ENCODE measurements at places on chromosomes 4 and X.

DNA sequence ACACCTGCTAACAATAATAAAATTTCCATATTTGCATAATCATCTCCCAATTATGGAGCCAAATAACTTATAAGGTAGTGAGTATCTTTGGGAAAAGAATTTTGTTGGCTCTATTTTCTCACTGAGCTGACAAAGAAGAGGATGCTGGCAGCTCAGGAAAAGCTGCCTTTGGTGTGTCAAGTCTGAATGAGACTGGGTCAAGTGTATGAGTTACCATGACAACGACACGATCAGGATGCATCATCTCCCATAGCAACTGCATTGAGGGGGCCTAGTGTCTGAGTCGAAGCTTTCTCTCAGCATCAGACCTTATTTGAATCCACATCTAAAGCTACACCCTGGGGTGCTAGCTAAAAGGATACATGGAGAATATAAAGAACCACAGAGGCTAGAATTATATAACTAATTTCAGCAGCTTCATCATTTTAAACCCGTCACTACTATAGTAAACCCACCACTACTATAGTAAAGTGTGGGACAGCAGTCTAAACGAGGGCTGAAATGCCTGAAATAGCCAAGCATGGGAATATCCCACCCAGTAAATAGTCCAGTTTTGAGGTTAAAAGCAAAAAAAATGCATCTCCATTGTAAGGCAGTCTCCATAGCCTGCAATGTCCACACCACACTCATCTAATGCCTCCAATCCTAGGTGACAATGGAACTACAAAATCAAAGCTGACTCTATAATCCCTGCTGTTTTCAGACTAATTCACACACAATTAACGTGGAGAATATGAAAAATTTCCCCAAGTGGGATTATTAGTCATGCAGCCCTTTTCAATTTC lies 16.0 kb downstream of the GSPT2 start:
- no peak for DNase-seq

GRCh38 chrX:11665168-11666111 lies at the start of gene ARHGAP6:
ARHGAP6 (minus strand) TSS chrX:11665920; CDS start chrX:11664828, 1,092 bp downstream.
- DNase-seq, result no peak

- DNase-seq, result no peak
These were observed 12.6 kb downstream of the IBSP start for GRCh38 chr4:87811977-87812376.

DNA sequence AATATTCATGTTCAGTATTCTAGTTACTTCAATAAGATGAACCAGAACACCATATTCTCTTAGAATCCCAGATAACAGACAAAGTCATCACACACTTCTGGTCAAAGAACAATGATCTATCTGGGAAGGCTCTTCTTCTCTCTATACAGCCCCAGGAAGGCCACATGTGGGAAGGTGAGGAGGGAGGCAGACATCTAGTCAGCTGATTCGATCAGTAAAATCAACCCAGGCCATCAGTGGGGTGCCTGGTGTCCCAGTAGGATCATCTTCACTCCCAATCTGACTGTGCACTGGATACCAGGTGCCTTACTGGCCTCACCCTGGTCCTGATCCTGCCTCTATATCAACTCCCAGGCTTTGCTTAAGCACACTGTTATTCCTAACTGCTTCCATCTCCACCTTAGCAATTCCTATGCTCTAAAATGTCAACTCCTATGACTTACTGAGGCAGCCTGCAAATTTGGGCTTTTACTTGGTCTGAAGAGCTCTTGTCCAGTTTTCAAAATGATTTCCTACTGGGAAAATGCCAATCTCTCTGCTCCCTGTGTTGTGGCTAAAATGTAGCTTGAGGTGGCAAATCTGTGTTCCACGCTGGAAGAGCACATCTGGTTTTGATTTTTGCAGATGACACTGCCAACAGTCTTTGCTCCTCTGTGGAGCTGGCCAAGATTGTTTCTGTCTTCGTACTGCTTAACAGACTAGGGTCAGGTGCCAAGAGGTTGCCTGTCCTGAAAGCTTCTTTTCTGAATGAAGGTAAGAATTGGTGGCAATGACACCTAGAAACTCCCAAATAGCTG lies 128.7 kb downstream of the MGST2 start:
- no peak for DNase-seq

- peak; percentile 23 for DNase-seq
These were observed 266.8 kb downstream of the C4orf33 start for GRCh38 chr4:129362691-129363274.

- DNase-seq, result no peak
These were observed 73.6 kb downstream of the GABRB1 start for GRCh38 chr4:47104986-47105385.

GRCh38 chr4:13289391-13289790 lies 194.7 kb downstream of the RAB28 start:
- DNase-seq, result no peak
